ENCODE measurements at places on chromosomes 1 and 21. TPM values are rescaled to one million over a fixed set of nuclear protein-coding genes. Genes with fewer than 3 reads are reported as not detected.

The AIRE gene
- not detected for polyA plus RNA-seq

The CFAP126 gene
- not detected for polyA plus RNA-seq

The WNT2B gene
- 1.7 TPM for polyA plus RNA-seq

The CD244 gene
- polyA plus RNA-seq = 0.15 TPM

The PPIAL4G gene
- not detected for polyA plus RNA-seq

The FAF1 gene
- polyA plus RNA-seq = 20.1 TPM

The OR2T11 gene
- not detected for polyA plus RNA-seq

The FCRL6 gene
- not detected for polyA plus RNA-seq

The KANK4 gene
- 1.5 TPM for polyA plus RNA-seq

The LCE5A gene
- polyA plus RNA-seq = not detected

The RAVER2 gene
- 9.9 TPM for polyA plus RNA-seq

The TLR5 gene
- polyA plus RNA-seq = 1.2 TPM

The KCNE2 gene
- polyA plus RNA-seq = 294 TPM
